Activated CD4-positive, alpha-beta T cell treated with anti-CD3 and anti-CD28 coated beads for 36 hours (primary cell): ENCODE measurements at places on chromosomes 3 and 15.

GRCh38 chr3:72872183-72872582, 15.7 kb upstream of the GXYLT2 start:
- no peak for DNase-seq

DNA sequence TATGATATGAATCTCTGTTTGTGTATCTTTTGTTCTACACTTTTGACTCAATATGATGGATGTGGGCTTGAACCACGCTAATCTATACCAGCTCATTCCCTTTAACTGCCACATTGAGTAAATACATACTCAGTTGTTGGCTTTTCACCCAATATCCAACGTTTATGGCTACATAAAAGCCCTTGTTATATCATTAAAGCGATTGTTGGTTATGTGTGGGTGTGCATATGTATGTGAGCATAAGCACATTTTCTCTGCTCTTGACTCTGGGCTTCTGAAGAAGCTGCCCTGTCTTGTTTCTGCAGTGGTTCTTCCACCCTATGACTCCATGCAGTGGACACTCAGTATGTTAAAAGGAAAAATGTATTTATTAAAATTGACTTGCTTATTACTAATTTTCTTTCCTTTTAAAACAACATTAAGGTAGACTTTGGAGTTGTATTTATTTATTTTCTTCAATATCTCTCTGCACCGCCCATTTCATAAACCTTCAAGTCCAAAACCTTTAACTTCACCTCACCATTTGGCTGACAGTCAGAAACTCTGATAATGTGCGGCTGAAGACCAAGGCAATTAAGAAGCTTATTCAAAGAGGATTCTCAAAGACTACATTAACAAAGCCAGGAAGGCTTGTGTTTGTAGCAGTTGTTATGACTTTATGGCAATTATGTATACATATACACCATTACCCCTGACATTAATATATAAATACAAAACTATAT, 156.1 kb downstream of the THRB start:
- no peak for DNase-seq

DNA sequence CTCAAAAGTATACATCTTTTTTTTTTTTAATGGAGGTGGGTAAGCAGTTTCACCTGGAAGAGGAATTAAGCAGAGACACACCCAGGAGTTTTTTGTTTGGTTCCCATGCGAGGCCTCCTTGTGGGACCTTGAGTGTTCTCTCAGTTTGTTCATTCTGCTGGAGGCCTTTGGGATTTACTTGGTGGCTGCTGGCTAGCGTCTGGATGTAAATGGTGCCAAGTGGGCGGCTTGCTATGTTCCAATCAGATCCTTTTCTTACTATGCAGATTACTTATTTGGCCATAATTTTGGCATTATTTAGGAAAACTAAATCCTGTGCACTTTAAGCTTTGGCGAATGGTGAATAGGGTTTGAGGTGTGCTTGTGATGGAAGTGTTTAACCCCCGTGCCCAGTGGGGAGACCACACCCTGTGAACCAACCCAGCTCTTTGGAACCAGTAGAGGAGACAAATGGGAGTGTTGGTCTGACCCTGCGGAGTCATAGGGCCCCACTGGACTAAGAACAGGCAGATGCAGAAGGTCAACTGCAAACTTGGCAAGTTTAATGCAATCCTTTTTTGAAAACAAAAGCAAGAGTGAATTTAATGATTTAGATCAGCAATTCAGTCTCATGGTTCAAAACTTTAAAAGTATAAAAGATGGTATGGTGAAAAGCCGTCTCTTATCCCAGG, 79.4 kb downstream of the EBLN2 start:
- no peak for DNase-seq

- DNase-seq, result no peak
Measured at GRCh38 chr15:89749054-89749453, 2.0 kb downstream of the MESP1 start.

DNA sequence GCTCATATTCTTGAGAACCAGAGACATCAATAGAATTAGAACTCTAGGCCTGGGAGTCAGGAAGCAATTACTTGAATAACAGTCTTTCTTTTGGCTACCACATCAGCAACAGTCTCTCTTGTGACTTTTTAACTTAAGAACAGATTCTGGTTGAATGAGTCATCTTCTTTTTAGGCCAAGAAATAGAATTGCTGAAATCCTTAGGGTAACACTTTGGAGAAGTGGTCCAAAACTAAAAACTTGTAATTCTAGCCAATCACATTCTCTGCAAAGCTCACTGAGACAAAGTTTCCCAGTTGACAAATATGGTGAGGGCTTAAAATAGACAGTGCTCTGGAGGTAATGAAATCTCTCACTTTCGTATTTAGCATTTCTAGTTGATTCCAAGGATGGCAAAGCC, 238.0 kb downstream of the SHOX2 start:
- DNase-seq, result no peak

- no peak for DNase-seq
Measured at GRCh38 chr3:44576613-44577012, 8.2 kb upstream of the ZNF660 start.

DNA sequence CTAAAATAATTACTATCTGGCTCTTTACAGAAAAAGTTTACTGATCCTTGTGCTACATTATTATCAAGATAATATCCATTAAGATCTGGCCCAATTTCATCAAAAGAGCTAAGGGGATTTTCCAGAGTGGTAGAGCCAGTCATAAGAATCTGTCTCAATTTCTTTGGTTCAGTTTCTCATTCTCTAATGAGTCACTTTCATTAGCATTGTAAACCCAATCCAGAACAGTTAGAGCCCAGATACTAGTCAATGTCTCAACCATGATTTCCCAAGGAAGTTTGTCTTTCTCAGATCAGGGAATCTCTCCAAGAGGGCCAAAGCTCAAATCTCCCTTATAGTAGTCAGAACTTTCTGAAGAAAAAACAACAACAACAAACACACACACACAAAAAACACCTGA, 131.1 kb upstream of the PPP2R3A start:
- DNase-seq, result no peak

- DNase-seq, result no peak
Measured at GRCh38 chr3:112352720-112353119, 19.8 kb downstream of the CD200 start.

DNA sequence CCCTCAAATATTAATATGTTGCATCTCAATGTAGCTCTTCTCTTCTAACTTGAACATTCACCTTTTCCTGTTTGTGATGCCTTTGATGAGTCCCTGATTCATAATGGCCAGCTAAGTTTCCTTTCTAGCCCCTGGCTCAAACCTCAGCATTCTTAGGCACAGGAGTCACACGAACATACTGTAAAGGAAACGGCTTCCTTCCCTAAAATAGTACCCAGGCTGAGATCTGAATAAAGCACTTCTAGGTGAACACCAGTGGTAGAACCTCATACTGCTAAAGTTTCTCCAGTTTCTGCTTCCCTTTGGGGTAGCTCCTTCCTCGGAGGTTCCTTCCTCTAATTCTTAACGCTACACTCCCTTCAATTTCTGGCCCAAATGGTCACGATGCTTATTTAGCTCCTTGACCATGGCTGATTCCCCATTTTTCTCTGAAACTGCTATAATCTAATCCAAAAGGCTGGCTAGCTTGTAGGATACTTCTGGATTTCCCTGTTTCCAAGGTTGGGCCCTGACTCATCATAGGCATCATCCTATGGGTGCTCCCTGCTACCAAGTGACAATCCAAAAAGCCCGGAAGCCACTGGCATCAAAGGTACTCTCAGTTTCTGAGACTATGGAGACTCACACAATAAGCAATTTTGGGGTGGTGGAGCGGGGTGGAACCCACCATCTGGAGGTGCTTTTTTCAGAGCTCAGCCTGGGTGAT, 2.4 kb downstream of the ANAPC13 start:
- no peak for DNase-seq

- no peak for DNase-seq
Measured at GRCh38 chr3:40397912-40398311, 10.9 kb downstream of the ENTPD3 start.

- DNase-seq, result no peak
Measured at GRCh38 chr15:58019503-58020376, 45.8 kb downstream of the ALDH1A2 start.

DNA sequence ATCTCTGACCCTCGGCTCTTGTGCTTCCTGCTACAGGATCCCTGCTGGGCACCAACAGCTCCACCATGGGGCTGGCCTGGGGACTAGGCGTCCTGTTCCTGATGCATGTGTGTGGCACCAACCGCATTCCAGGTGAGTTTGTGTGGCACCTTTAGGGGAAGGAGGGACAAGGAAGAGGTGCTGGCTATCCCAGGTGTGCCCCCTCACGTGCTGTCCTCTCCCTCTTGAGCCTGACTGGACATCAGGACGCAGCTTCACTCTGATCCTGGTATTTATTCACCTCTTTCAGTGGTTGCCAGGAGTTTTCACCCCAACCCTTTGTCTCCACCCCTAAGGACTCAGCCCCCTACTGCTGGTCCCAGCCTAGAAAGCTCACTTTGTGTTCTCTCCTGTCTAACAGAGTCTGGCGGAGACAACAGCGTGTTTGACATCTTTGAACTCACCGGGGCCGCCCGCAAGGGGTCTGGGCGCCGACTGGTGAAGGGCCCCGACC, 960 bp downstream of the THBS1 start:
- DNase-seq, result peak; percentile 25

DNA sequence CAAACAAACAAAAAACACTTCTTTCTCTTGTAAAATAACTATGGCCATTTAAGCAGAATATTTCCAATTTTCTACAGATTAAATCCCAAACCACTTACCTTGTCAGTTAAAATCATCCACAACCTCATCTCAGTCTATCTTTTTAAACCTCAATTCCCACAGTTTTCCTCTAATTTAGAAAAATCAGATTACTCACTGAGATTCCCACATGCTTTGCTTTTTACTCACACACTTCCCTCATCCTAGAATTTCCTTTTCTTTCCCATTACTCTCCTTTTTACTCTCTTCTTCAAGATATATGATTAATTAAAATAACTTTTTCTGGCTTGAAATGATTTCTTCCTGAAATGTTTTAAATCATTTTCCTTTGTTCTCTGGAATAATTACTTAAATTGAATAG, 790.7 kb downstream of the ROBO1 start:
- no peak for DNase-seq

GRCh38 chr3:18580268-18580667, 155.1 kb upstream of the SATB1 start:
- DNase-seq, result no peak

GRCh38 chr3:142098964-142099363, 50.4 kb downstream of the TFDP2 start:
- DNase-seq, result no peak

DNA sequence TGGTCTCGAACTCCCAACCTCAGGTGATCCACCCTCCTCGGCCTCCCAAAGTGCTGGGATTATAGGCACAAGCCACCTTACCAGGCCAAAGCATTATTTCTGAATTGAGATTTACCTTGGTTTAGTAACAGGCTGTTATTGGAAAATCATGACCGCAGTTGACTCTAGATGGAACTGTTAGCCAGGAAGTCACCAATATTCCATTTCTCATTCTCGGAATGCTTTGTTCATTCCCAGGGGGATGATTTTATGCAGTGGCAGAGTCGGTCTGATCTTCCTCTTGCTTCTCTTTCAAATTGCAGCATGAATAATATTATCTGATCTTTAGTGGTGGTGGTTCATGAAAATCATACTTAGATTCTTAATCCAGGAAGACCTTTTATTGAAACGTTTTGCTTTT, 195.5 kb upstream of the MBNL1 start:
- DNase-seq, result no peak

- no peak for DNase-seq
Measured at GRCh38 chr3:141933421-141934300, 57.2 kb downstream of the ATP1B3 start.

- no peak for DNase-seq
Measured at GRCh38 chr15:74130849-74131627, 652 bp downstream of the ISLR2 start.

- peak; percentile 33 for DNase-seq
Measured at GRCh38 chr3:58260261-58260731, 22.7 kb downstream of the ABHD6 start.

GRCh38 chr3:166570102-166570501, 732.9 kb upstream of the BCHE start:
- DNase-seq, result no peak

- DNase-seq, result no peak
Measured at GRCh38 chr3:30668051-30668609, 61.7 kb downstream of the TGFBR2 start.

DNA sequence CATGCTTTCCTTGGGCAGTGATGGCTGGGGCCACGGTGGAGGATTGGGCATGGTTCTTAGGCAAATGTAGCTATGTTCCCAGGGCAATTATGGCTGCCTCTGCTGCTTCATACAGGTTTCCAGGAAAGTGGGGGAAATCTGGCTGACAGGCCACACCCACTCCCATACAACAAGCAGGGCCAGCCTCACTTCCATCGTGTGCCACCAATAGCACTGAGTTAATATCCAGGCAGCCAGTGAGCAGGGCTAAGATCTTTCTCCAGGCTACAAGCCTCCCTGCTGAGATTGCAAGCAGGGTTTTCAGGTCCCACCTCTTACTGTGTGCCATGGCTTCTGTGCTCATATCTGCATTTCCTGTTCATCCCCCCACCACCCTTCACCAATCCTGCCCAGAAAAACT, 1291.9 kb downstream of the SI start:
- no peak for DNase-seq

DNA sequence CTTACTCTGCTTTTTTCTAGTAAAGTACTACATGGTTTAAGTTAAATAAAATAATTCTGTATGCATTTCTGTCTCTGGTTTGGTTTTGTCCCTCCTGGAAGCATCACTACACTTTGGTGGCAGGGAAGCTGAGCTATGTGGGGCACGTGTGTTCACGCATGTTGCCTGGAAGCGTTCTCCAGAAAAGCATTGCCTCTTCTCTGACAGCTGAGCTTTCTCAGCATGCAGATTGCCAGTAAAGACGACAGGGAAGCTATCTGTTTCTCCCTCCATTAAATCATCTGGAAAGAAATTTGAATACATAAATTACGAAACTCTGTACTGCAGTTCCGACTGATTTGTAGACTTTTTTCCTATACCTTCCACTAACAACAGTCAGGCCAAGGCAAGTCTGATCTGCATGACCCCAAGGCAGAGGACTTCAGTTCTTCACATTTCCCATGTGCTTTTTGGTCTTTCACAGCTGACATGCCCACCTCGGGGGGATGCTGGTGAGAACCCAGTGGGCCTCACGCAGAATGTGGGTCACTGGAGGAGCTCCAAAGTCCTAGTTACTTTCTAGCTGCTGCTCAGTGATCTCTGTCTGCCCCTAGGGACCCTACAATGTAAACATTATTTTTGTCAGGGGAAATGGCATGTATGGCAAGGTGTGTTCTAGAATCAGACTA, 43.0 kb downstream of the PGPEP1L start:
- no peak for DNase-seq

GRCh38 chr3:185718736-185719593, 105.9 kb downstream of the IGF2BP2 start:
- DNase-seq, result no peak

- peak; percentile 74 for DNase-seq
Measured at GRCh38 chr3:196624067-196624790, 15.3 kb upstream of the NRROS start.

- no peak for DNase-seq
Measured at GRCh38 chr3:125478326-125478725, 41.7 kb downstream of the SNX4 start.
